ENCODE measurements at places on chromosomes 16 and 17.
A peak's percentile ranks its signal among the peaks of the same experiment; 100 is the strongest.

GRCh38 chr17:77011173-77012011 lies 129.4 kb upstream of the SEC14L1 start:
- peak; percentile 49 for DNase-seq

DNA sequence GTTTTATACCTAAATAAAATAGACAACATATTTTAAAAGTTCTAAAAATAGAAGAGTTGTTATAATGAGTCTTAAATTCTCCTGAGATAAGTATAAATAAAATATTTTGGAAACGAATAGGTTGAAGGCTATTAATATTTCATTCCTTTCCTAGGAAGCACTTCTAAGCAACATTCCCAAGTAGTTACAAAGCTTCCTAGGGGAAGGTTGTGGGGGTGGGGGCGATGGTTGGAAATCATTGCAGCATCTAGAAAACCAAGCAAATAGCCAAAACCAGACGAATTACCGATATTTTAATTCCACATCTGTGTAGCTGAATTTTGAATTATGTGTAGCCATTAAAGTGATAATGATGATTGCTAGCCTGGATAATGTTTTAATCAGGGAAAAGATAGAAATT lies 26.9 kb downstream of the PTRH2 start:
- DNase-seq = no peak

DNA sequence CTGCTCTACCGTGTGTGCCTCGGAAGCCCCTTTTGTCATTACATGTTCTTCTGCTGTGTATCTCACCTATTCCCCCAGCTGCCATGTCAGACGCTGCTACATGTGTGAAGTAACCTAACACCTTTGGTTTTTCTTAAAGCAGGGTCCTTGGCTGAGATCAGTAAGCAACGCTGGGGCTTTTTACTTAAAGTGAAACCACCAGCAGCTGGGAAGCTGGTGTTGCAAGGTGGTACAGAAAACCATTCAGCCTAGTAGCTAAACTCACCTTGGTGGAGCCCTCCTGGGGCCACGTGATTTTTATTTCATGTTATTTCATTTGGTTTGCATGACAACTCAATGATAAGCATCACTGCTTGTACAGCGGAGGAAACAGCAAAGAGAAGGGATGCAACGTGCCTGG lies 62.6 kb downstream of the PLCG2 start:
- no peak for DNase-seq

GRCh38 chr17:79093270-79093669 lies 18.6 kb downstream of the ENGASE start:
- no peak for DNase-seq

All from NCI-H774 (cell line).